CD4-positive, alpha-beta T cell treated with Interleukin-6 for 4 hours (primary cell): ENCODE measurements at places on chromosomes 6 and 20.
A peak's percentile ranks its signal among the peaks of the same experiment; 100 is the strongest.

DNA sequence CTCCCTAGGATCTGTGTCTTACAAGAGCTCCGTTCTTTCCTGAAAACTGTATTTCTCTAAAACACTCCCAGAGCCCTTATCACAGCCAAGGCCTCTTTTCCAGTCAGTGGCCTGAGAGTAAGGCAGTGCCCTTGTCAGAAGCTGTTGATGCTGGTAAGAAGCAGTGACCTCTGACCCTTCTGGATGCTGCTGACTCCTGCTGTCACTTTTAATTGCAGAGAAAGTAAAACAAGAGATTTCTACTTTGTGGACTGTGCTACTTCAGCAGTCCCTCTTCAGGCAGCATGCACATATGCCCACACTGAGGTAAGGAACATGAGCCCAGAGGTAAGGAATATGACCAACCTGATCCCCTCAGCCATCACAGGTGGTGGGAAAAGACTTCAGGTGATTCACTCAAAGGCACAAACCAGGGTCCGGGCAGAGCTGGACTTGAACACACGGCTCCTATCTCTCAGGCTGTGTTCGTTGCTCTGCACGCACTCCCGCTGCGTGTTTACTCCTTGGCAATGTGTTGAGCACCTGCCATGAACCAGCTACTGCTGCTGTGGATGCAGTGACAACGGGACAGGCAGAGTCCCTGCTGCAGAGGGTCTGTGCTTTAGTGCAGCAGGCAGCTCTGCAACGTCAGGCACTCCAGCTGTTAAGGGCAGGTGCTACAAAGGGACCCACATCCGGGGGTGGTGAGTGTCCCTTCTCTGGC lies 201.9 kb upstream of the CST7 start:
- no peak for DNase-seq

GRCh38 chr6:127811900-127812570 lies 88.8 kb downstream of the THEMIS start:
- no peak for DNase-seq

GRCh38 chr6:161143663-161144430 lies 130.0 kb downstream of the AGPAT4 start:
- no peak for DNase-seq

GRCh38 chr6:5442916-5443315 lies 181.6 kb downstream of the FARS2 start:
- DNase-seq: no peak

GRCh38 chr6:41646026-41646795 lies 7.9 kb downstream of the MDFI start:
- DNase-seq: no peak

GRCh38 chr6:106064756-106065155 lies 21.4 kb upstream of the PRDM1 start:
- no peak for DNase-seq

DNA sequence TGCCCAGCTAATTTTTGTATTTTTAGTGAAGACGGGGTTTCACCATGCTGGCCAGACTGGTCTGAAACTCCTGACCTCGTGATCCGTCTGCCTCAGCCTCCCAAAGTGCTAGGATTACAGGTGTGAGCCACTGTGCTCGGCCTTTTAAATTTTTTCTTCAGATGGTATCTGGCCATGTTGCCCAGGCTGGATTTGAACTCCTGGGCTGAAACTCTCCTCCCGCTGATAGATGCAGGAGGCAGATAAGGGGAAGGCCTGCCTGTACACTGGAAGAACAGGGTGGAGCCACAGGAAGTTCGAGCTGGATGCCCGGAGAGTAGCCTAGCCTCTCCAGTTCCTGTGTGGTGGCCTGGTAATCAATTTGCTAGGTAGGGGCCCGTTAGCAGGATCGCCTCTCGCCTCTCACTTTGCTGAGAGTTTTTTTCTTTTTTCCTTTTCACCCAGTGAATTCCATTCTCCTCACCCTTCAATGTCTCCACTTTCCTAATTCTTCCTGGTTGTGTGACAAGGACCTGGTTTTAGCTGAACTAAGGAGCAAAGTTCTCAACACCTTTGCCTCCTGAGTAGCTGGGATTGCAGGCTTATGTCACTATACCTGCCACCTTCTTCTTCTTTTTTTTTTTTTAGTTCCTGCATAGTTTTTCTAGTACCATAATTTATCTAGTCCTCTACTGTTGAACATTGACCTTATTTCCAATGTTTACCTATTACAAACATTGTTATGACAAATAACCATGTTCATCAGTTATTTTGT lies 19.4 kb upstream of the ITCH start:
- DNase-seq: no peak

GRCh38 chr20:43830883-43831282 lies 83.8 kb upstream of the TOX2 start:
- no peak for DNase-seq

DNA sequence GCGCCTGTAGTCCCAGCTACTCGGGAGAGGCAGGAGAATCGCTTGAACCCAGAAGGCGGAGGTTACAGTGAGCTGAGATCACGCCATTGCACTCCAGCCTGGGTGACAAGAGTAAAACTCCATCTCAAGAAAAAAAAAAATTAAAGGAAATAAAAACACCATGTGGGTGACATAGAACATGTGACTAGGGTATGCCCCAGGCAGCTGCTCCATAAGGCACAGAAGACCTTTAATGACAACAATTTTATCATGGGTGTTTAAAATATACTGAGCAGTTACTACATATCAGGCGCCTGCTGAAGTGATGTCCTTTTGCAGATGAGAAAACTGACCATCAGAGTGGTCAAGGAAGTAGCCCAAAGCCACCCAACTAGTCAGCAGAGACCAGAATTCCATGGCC lies 8.0 kb downstream of the PEDS1 start:
- DNase-seq: no peak

DNA sequence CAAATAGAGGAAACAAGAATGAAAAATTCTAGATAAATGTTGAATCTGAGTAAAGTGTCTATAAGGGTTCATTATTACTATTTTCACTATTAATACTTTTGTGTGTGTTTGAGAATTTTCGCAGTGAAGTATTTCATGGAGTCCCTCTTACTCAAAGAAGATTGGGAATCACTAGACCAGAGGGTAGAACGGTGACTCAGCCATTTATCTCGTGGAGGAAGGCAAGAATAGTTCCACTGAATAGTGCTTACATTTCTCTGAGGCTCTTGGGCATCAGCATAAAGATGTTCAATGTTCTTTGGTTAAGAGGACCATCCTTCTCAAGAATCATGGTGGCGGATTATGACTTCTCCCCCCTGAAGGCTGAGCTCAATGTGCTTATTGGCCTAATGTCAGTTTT lies 376.7 kb upstream of the ARID1B start:
- DNase-seq: no peak

- no peak for DNase-seq
These were observed 128.5 kb upstream of the SALL4 start for GRCh38 chr20:51930775-51931174.

DNA sequence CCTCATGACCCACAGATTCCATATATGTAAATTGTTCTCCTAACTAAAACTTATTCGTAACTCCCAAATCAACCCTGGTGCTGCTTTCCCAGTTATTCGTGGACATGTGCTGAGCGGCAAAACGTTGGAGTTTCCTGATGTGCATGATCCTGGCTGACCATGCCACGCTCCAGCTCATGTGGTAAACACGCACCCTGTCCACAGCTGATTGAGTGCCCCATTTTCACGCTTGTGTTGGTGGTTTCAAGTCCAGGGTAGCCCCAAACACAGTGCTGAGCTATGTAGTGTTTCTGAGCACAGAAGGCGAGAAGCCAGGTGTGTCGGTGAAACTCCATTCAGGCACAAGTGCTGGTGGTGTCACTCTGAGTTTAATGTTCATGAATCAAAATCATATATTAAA lies 19.1 kb upstream of the FOXC1 start:
- DNase-seq: no peak

GRCh38 chr6:107019047-107019446 lies 9.0 kb upstream of the MTRES1 start:
- DNase-seq: no peak

DNA sequence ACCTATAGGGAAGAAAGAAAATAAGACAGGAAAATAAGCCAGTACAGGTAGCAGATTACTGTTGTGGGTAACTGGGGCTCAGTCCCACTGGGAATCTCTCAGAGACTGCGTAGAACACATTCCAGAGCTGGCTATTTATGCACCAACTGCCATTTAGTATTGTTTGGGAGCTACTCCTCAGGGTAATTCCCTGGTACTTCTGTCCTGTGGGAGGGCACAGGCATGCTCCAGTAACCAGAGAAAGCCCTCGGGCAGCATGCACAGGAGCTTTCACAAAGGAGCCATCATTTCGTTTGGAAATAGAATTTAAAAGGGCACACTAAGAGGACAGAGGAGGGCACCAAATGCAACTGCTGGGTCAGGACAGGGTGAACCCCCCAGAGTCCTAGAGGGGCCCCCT lies 148.0 kb upstream of the LRFN2 start:
- no peak for DNase-seq

DNA sequence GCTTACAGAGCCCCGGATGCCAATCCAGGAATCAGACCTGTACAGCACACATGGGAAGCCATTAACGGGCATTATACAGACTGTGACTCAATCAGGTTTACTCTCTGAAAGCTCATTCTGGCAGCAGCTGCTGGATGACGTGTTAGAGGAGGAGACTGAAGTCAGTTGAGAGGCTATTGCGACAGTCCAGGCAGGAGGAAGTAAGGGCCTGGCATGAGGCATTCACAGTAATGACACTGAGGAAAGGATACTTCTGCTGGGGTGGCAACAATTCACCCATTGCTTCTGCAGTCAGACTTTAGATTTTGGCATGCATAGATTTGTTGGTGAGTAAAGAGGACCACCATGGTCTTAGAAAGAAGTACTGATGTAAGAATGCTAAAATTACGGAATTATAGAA lies 151.0 kb upstream of the HEY2 start:
- DNase-seq: no peak

- DNase-seq: no peak
These were observed 26.2 kb upstream of the MICB start for GRCh38 chr6:31471711-31472110.

GRCh38 chr20:51807720-51808250 lies 5.5 kb upstream of the SALL4 start:
- DNase-seq: no peak

- DNase-seq: no peak
These were observed 28.8 kb upstream of the GGTLC1 start for GRCh38 chr20:24017458-24017755.

DNA sequence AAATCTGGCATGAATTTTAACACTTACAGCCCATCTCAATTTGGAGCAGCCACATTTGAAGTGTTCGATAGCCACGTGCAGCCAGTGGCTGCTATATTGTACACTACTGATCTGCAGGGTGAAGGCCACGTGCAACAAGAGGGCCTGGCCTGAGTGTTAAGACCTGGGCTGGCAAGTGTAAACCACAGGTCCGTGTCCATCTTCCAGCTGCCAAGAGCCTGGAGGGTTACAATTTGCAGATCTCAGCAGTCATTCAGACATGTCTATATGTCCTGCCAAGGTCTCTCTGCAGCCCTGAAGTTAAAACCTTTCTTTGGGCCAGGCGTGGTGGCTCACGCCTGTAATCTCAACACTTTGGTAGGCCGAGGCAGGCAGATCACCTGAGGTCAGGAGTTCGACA lies 14.1 kb downstream of the SGK2 start:
- no peak for DNase-seq

GRCh38 chr6:16639684-16640480 lies 121.4 kb downstream of the ATXN1 start:
- DNase-seq: no peak

DNA sequence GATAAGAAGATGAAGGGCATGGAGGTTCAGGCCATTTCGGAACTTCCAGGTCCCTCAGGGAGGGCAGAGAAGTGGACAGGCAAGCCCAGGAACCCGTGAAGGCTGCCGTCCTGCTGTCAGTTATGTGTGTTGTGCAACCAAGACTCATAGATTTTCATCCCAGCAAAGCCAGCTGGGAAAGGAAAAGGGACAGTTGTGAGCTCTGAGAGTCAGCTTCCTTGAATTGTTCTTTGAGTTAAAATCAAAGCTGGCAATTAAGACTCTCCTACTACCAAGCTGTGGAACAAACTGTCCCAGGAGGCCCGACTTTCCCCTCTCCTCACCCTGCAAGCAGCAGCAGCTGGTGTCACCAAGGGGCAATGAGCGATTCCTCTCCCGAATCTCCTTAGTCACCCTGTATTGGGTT lies 46.3 kb upstream of the IYD start:
- DNase-seq: no peak

DNA sequence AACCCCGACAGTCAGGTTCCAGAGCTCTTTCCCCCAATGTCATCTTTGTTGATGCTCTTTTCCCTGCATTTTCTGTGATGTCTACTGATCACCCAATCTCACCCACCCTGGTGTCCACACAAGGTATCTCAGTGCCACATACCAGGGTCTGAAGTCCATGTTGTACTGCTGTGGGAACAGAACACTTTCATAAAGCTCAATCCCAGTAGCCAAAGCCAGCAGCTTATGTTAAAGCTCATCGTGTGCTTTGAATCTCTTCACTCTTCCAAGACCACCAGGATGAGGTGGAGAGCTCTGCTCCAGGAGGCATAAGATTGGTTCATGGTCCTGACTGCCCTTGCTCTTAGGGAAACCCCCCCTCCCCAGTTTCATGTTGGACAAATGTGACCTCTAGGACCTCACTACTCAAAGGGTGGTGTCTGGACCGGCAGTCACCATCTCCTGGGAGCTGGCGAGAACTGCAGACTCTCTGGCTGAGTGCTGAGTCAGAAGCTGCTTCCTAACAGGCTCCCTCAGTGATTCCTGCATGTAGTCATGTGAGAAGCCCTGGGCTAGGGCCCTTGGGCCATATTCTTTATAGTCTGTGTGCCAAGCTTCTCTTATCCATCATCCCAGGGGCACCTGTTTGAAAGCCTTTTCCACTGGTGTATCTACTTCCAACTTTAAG lies 13.4 kb upstream of the CPNE5 start:
- no peak for DNase-seq

DNA sequence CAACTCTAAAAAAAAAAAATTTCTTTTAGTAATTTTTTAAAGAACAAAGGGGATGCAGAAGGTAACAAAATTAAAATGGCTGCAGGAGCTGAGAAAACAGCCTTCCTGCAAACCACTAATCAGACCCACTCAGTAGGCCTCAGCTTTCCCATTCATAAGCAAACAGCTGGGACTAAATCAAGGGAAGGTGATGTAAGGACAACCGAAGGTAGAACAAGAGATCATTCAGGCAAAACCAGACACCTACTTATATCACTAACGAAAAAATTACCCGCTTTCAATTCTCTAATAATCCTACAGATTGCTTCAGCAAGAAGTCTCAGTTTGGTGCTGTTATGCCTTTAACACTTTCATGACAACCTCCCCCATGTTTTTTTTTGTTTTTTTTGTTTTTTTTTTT lies 124.0 kb downstream of the ZMYND8 start:
- DNase-seq: no peak

- DNase-seq: no peak
These were observed 123.6 kb downstream of the CDC5L start for GRCh38 chr6:44511126-44511525.

- DNase-seq: no peak
These were observed 741.9 kb downstream of the RFPL4B start for GRCh38 chr6:113089056-113089455.

DNA sequence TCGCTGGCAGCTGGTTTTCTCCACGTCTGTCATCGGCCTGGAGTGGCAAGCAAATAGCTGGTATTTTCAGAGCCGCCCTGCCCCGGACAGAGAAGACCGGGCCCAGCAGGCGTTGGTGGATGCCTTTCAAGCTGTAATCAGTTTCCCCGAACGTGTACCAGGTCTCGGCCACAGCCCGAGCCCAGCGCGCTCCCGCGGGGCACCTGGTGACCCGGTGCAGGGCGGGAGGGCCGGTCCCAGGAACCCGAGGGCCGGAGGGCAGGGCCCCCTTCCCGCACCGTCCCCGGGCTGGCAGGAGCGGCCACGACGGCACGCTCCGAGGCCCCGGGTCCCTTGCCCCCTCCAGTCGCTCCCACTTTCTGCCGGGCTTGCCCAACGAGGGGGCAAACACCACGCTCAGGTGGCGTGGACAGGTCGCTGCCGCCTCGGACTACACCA lies 348 bp upstream of the PYGB start:
- peak; percentile 39 for DNase-seq
